ENCODE measurements at places on chromosomes 5 and 9.

- no peak for DNase-seq
Measured at GRCh38 chr5:165202519-165202910, 1697.1 kb downstream of the MAT2B start.

DNA sequence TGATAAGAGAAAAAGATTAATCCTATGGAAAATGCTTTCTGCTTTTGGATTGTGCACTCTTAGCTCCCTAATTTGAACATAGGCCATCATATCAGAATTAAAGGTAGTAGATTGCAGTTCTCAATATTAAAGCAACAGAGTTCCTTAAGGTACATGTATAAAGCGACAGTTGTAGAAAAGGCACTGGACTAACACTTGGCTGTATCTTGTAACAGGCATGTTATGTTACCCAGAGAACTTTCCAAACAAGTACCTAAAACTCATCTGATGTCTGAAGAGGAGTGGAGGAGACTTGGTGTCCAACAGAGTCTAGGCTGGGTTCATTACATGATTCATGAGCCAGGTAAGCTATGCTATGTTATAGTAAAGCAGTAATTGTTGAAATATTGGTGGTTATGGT, 3.3 kb upstream of the SECISBP2 start:
- DNase-seq = no peak

DNA sequence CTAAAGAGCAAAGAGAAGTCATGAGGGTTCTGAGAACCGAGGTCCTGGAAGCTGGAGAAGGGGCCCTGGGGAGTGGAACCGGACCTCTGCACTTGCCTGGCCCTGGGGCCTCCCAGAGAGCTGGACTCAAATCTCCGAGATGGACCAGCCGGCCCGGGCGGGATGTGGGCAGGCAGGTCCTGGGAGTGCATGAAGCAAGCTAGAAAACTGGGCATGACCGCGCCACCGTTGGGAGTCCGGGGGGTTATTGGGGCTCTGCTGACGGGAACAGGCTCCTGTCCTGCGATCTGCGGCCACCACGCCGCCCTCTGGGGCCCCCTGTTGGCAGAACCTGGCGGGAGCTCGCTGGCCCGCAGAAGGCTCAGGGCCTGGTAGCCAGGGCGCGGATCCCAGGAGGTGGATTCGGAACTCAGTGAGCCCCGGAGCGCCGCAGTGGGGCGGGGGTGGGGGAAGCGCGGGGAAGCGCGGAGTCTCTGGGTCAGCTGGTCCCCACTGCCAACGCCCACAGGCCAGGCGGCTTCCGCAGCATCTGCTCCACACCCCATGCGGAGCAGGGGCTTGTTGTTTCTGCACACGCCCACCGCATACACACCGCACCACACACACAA, 150.6 kb downstream of the ERCC6L2 start:
- DNase-seq = no peak

DNA sequence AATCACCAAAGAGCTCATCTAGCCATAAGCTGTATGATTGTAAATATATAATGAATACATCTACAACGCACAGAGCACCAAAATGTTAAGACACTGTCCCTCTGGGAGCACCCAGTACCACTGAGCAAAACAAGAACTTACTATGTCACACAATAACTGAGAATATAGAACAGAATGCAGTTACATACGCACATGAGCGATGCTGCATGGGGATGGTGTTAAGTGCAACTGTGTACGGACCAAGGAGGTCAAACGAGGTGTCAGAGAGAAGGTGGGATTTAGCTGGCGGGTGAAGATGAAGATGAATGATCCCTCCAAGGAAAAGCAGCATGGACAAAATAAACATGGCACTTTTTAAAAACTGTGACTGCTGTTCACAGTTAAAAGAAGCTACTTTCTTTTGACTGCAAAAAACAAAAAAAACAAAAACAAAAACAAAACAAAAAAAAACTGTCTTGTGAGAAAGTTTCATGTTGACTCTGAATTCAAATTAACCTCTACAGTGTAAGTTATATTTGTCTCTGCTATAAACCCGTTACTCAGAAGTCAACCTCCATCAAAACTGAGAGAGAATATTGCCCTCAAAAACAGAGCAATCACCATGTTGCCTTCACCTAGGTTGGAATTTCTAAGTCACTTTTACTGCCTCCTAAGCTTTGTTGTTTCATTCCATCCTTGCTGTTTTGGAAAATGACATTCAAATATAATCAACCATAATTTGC, 169.6 kb upstream of the GNA14 start:
- DNase-seq = no peak

DNA sequence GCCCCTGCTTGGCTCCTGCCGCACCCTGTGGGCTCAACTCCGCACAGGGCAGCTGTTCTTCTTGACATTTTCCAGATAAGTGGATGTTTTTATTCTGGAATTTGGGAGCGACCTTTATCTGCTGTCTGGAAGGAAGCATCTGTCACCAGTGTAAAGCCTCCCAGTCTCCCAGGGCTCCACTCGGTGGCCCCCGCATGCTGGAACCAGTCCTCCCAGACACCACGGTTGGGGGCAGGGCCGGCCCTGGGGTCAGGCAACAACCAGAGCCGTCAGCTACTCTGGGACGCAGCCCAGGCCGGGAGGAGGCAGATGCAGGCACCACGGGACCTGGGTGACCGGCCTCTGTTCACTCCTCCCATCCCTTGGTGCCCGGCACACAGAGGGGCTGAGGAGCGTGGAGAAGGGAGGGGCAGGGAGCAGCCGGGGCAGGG, 92.8 kb upstream of the ADAMTS2 start:
- DNase-seq = no peak
